Activated naive CD8-positive, alpha-beta T cell treated with anti-CD3 and anti-CD28 coated beads, Interleukin-2, amount 50 U/mL, for 24 hours (primary cell): ENCODE measurements at places on chromosomes 3 and 15.

GRCh38 chr3:54123776-54124196 is 1.4 kb downstream of the CACNA2D3 start:
- no peak for DNase-seq

- DNase-seq = no peak
Observed at GRCh38 chr3:31765871-31766270, 215.2 kb downstream of the OSBPL10 start.

DNA sequence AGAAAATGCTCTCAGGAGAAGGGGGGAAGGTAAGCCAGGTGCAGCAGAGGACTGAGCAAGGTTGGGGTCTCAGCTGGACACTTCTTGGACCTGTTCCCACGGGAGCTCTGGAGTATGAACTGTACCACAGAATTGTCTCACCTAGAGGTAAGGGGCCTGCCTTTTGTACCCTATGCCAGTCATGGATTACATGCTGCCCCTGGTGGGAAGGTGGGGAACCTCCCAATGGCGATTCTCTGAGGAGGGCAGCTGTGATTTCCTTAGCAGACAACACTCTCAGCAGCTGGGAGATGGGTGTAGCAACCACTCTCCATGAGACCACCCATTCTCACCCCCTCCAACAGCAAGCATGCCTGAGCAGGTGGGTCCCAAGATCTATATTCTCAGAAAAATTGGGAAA is 329.4 kb upstream of the CTNNB1 start:
- DNase-seq = no peak

DNA sequence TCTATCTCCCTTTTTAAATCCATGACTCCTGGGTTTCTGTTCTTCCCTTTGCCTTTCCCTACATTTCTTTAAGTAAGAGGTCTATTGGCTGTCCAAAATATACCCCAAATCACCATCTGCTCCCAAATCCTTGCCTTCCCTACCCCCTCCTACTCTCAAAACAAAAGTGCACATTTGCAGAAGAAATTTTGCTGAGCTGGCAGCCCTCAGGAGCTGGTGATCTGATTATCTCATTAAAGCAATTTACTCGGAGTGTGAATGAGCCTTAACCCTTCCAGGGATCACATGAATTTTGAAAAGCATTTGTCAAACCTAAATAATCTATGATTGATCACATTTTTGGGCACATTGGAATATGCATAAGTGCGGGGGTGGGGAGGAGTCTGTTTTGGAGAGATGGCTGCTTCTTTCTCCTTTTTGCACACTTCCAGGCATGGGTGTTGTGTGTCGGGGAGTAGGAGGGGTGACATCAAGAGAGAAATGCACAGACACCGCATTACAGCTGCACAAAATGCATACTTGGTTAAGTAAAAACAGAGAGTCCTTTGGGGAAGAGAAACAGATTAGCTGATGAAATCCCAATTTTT is 892.6 kb downstream of the TUSC7 start:
- DNase-seq = no peak

DNA sequence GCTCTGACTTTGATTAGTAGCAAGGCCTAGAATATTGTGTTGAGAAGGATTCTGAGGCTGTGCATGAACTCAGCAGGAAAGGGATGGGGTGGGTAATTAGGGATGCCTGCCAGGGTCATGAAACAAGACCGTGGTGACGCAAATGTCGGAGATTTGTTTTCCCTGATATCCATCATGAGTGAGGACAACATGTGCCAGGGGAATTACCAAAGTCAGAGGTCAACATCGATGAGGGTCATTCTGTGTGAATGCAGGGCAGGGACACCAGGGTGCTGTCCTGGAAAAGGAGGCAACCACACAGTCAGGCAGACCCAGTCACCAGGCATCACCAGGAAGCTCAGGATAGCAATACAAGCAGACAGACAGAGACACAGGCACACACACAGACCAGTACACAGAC is 52.2 kb downstream of the SLCO2A1 start:
- DNase-seq = no peak

GRCh38 chr3:70554170-70554569 is 241.7 kb upstream of the MDFIC2 start:
- DNase-seq = no peak

DNA sequence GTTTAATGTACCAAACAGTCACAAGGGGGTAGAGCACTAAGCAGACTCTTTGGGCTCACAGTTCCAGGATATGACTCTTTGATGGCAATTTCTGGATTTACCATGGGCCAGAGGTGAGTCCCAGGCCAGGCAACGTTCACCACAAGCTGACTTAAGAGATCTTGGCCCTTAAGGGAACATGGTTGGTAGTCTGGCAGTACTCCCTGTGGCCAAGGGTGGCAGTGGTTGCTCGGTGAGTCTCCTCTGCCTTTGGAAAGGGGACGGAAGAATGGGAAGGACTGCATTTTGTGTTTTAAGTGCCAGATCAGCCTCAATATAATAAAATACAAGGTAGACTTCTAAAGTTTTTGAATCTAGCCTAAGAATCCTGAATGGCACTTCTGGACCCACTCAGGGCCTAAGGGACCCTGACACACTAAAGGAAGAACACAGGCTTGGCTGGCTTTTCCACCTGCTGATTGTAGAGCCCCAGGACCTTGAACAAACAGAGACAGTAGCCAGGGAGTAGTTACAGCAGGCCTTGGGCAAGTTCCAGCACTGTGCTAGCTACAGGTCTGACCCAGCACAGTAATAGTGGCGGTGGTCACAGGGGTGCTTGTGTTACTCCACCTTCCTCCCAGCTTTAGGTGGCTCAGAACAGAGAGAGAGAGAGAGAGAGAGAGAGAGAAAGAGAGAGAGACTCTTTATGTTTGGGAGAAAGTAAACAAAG is 730.7 kb upstream of the ALCAM start:
- no peak for DNase-seq
